Activated naive CD8-positive, alpha-beta T cell treated with anti-CD3 and anti-CD28 coated beads for 36 hours (primary cell): ENCODE measurements at places on chromosomes 3 and 15.

DNA sequence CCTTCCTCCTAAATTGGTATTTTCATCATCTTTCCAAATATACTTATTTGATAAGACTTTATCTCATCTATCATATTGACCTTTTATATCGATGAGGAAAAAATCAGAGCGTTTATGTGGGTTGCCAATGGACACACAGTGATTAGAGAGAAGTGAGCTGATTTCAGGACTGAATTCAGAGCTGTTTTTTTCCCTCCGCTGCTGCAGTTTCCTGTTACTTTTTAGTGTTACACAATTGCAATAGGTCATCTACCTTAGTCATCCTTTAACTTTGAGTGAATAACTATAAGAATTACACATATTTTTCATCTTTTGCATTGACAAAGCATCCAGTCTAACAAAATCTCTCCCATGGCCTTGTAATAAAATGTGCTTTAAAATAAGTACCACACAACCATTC, 266.3 kb upstream of the CNTN4 start:
- DNase-seq: no peak

DNA sequence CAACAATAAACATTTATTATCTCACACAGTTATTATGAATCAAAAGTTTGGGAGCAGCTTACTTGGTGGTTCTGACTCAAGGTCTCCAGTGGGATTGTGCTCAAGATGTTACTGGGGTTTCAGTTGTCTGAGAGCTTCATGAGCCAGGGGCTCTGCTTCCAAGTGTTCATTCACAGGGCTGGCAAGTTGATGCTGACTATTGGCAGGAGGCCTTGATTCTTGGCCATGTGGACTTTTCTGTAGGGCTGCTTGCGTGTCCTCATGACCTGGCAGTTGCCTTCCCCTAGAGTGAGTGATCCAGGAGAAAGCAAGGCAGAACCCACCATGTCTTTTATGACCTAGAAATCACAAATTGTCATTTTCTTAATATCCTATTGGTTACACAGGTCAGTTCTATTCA, 87.2 kb upstream of the TNFAIP8L3 start:
- DNase-seq: no peak

GRCh38 chr3:133014325-133014724, 23.9 kb upstream of the TMEM108 start:
- DNase-seq: no peak

DNA sequence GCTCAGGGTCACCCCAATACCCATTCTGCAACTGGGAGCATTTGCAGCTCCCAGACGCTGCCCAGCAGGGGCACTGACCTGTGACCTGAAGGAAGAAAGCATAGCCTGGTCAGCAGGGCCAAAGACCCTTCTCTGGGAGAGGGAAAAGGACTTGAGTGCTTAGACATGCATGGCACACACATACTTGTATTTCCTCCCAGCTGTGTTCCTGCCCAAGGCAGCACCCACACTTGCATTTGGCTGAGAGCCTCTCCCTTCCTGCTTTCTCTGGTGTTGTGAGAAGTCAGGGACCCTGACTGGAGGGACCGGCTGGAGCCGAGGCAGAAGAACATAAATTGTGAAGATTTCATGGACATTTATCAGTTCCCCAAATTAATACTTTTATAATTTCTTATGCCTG, 7.2 kb upstream of the LAMB2 start:
- no peak for DNase-seq

DNA sequence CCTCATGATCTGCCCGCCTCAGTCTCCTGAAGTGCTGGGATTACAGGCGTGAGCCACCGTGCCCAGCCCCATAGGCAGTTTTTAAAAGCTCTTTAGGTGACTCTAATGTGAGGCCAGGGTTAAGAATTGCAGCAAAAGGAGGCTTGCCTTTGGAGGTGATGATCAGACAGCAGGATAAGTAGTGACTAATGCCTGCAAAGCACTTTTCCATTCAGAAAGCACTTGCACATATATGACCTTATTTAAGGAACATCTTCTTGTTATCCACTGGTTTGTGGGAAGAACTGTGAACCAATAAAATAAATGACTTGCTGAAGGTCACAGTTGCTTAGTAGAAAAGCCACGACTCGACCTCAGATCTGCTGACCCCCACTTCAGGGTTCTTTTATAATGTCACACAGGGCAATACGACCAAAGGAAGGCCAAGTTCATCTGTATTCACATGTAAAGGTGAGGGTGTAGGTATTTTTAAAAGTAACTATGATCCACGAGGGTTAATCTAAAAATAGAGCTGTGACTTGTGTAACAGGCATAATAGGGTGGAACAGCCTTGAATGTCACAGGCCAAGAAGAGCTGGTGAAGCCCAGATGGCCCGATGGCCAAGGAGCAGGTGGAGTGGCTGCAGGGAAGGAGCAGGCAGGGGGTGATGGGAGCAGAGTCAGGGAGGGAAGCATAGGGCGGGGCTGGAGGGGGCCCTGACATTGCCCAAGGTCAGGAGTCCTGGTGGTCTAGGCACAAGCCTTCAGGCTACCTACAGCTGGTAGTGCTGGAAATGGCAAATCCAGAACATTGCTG, 24.4 kb downstream of the LARP6 start:
- no peak for DNase-seq
